ENCODE measurements at places on chromosomes 2 and 18.

GRCh38 chr18:43486462-43486861 lies 209.2 kb upstream of the SYT4 start:
- DNase-seq = peak; percentile 1

DNA sequence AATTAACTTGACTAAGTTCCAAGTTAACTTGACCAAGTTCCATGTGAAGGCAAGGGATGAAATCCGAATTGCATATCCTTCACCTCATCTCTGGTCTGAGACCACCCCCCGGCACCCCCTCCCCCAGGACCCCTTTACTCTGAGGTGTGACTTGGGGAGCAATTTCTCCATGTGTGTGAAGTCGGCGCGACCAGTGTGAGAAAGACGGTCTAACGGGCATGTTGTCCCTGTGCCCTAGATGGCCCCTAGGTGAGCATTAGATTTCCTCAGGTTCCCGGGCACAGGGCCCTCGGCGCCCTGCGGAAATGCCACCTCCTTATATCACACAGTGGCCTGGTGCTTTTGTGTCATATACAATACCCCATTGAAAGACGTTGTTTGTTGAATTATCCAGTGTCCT lies 137.1 kb downstream of the CTIF start:
- no peak for DNase-seq

DNA sequence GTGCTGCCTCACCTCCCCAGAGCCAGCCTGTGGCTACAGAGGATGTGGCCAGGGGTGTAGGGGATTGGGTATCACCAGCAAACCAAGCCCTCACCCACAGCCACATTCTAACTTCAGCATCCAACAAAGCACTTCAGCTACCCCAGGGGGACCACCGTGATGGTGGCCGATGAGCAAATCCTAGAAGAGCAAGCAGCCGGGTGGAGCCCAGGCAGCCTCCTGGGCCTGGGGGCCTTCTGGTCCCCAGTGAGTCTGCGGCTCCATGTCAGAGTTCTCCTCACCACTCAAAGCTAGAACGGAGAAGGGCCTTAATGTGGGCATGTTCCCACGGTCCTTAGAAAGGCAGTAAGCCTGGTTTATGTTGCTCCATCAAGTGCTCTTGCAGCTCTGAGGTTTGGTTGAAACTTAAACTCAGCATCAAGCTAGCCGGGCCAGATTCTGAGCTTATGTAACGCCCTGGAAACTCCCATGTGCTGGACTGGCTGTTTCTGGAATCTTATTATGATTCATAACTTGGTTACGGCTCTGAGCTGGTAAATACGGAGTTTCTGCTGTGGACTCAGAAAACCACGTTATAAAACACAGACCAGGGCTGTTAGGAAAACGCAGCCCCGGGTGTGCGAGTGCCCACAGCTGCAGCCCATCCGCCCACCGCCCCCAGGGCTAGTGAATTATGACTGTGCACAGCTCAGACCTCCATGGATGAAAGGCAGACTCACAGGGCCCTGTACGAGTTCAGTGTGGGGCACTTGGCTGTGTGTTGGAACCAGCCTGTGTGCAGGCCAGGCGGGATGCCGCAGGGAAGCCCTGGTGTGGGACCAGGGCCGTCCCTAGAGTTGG lies 99.8 kb downstream of the SEPTIN10 start:
- no peak for DNase-seq

DNA sequence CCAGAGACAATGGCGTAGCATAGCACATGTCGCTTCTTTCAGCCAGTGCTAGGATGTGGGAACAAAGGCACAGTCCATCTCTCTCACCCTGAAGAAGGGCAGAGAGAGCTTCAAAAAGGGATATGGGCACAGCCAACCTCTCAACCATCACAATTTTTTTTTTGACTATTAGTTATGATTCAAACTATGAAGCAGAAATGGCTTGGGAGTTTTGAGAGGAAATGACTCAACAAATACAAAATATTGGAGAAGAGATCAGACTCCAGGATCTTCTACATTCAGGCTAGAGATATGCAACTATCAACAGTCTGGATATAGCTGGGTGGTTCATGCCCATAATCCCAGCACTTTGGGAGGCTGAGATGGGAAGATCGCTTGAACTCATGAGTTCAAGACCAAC lies 109.1 kb downstream of the MCFD2 start:
- no peak for DNase-seq

DNA sequence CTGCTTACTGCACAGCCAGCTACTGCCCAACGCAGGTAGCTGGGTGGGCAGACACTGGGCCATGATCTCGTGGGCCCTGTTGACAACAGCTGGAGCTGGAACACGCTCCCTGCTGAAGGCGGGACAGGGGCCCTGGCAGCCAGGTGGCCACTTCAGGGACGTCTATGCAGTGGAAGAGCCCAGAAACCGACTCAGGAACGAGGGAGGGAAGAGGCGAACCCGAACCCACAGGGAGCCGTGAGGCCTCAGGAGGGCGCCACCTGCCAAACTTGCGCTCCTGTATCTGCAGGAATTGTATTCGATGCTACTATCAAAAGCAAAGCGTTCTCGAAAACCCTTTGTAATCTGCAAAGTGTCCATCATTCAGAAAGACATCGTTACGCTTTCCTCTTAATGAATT lies 198.4 kb downstream of the EIPR1 start:
- DNase-seq = no peak

GRCh38 chr2:226076529-226076928 lies 677.0 kb downstream of the NYAP2 start:
- DNase-seq = no peak

GRCh38 chr2:211845338-211846035 lies 693.1 kb downstream of the ERBB4 start:
- DNase-seq = no peak

DNA sequence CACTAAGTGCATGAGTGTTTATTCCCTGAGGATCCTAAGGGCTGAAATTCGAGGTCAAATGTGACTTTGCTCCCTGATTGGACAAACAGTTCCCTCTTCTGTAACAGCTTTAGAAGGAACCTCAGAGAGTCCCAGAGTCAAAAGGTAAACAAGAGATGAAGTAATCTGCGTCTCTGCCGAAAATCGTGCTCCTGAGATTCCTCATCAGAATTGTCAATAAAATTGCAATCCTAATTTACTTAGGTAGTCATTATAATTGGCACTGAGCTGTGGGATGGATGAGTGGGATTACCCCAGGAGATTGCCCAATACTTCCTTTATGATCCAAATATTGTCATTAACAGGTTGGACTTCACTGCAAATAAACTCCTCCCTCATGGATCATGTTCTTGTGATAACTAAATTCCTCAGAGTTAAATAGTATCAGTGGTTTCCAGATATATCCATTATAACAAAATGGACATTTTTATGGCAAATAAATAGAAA lies 907 bp upstream of the SUCLG1 start:
- peak; percentile 8 for DNase-seq

DNA sequence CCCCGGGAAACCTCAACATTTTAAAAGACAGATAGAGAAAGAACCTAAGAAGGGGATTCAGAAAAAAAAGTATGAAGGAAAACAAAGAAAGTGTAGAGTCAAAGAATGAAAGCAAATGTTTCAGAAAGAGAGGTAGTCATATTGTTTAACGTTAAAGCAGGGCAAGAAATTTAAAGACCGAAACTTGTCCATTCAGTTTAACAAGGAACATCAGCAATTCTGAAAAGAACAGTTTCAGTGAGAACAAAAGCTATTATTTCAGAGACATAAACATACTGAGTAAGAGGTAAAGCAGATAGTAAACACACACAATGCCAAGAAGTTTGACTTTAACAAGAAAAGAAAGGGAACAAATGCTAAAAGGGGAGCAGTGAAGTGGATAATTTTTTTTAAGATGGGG lies 41.1 kb downstream of the MBD2 start:
- no peak for DNase-seq

GRCh38 chr2:15074319-15074718 lies 441.8 kb downstream of the LRATD1 start:
- DNase-seq = no peak

DNA sequence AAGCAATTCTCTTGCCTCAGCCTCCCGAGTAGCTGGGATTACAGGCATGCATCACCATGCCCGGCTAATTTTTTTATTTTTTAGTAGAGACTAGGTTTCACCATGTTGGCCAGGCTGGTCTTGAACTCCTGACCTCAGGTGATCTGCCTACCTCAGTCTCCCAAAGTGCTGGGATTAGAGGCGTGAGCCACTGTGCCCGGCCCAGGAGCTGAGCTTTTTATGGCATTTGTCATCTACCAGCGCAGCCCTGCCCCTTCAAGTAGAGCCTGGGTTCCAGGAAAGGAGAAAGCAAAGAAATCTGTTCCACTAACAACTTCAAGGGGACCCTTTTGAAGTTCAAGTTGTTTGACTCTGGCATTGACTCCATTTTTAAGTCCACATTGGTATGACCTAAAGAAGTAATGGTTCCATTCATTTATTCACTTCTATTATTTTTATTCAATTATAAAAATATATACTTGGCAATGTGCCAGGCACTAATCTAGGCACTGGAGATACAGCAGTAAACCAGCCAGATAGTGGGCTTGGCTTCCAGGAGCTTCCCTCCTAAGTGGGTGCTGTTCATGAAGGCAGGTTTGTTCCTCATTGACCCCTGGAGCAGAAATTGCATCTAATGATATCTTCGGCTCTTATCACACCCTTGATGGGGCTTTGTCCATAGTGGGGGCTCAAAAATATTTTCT lies 8.0 kb upstream of the SFTPB start:
- no peak for DNase-seq

GRCh38 chr2:187924293-187924692 lies 367.4 kb upstream of the GULP1 start:
- no peak for DNase-seq

GRCh38 chr2:158779621-158780020 lies 15.5 kb upstream of the DAPL1 start:
- no peak for DNase-seq

GRCh38 chr2:213561759-213562158 lies 277.5 kb downstream of the SPAG16 start:
- no peak for DNase-seq

DNA sequence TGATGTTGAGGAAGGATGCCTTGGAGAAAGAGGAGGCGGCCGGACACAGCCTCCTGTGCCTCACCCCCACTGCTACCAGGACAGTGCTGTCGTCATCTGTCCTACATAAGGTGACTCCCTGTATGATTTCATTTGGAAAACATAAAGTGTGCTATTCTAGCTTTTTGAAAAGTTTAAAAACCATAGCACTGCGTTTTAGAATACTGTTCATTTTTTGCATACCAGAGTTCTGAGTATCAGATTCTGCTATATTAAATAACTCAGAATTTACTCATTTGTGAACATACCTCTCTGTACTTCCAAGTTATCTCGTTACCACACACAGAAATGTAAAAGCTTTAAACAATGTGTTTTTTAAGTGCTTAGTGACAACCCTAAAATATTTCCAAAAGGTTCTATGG lies 302.9 kb downstream of the LRRTM1 start:
- DNase-seq = no peak

DNA sequence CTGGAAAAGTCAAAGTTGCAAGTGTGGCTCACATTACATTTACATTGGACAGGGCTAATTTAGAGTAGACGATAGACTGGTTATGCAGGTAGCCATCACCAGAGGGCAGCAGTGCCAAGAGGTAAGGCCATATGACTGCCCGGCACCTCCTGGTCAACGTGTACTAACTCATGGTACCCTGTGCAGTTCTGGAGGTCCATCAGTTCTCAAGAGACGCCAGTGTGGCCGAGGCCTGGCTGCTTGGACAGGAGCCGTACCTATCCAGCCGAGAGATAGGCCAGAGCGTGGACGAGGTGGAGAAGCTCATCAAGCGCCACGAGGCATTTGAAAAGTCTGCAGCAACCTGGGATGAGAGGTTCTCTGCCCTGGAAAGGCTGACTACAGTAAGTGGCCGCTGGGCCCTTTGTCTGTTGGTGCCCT lies 65.8 kb upstream of the EML6 start:
- no peak for DNase-seq
